ENCODE measurements at places on chromosomes 3 and 15.

DNA sequence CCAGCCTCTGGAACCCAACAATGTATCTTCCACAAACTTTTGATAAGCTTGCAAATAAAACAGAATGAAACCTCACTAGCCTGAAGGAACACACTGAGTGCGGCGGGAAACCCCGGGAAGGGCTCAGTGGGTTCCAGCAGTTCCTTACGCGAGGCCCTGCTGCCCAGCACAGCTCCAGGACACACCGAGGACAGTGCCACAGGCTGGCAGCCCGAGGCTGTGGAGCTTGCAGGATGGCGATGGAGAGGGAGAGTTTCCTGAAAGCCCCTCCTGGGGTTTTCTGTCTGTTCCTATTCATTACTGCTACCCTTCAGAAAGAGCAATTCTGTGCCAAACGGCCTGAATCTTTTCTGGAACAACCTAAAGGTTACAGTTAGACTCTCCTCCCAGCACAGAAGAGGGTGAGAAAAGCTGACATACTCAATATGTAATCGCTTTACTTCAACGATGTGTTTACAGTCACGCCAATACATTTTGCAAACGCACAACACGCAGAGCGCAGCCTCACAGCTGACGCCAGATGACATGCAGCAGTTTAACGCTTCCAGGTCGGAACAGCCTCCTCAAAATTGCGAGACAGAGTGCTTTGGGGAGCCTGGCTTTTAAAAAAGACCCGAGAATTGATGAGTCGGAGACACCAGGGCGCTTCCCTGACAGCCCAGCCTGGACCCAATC is 57.1 kb upstream of the RPL32 start:
- DNase-seq = no peak

DNA sequence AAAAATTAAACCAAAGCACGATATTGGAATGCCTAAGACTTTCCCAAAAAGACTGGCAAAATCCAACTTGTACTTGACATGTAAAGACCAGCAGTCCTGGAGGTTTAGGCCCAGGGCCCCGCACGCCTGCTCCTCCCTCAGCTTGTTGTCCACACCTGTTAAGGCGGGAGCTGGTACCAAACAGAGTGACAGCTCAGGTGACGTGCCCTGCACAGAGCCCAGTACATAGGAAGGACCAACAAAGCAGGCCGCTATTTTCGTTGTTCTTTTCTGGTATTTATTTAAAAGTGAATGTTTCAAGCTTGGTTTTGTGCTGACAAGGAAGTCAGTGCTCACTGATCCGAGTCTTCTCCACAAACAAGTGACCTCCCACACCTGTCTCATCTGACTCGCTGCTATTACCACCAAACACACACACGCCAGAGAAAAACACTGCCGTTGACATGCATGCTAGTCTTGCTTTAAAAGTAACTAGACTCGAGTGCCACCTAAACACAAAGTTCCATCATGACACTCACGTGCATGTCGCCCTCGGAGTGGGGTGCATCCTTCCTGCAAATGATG is 50.2 kb downstream of the HERC2 start:
- no peak for DNase-seq

DNA sequence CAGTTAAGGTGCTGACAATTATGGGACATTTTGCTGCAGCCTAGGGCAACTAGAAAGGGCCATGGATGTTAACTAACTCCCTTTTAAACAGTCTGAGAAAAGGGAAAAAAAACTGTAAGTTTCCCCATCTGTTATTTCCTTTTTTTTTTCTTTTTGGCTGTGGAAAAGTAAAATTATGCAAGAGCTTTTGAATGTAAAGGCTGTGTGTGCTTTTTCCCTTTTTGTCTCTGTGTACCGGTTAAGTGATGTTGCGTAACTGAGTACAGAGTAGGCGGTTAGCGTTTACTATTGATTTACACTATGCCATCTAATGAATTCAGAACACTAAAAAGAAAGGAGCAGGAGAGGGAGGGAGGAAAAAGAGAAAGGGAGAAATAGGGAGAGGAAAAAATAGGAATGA is 403.6 kb downstream of the TIGIT start:
- DNase-seq = no peak

GRCh38 chr3:128052595-128053351 is 536 bp downstream of the SEC61A1 start:
- no peak for DNase-seq

GRCh38 chr3:125121246-125122010 is 65.6 kb upstream of the HEG1 start:
- no peak for DNase-seq

DNA sequence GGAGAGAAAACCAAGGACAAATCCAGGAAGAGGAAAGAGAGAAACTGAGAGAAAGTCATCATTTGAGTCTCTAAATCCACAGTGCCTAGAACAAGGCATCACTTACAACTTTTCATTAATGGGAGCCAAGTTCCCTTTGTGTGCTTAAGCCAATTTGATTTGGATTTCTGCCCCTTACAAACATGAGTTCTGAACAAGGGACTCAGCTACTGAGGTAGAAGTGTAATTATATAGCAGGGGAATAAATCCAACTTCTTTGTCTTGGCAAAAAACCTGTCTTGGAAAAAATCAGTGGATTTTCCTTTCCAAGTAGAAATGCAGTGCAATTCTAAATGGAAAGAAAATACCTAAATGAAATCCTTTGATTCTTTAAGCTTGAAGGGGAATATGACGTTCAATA is 307.2 kb upstream of the CNTN3 start:
- no peak for DNase-seq

- DNase-seq = peak; percentile 77
Observed at GRCh38 chr15:70375006-70375431, 277.3 kb upstream of the TLE3 start.

DNA sequence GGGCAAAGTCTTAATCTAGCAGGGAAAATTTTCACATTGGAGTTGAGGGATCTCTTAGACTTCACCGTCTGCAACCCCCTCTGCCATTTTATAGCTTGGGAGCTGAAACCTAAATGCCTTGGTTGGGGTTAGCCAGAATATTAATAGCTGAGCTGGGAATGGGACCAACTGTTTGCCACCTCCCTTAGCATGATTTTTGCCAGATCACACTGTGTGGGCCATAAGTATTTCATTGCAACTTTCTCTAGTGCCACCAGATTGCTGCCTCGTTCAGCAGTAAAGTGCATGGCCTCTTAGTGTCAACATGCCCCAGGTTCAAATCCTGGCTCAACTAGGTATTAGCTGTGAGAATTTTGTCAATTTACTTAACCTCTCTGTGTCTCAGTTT is 55.9 kb upstream of the ABHD17C start:
- no peak for DNase-seq

- no peak for DNase-seq
Observed at GRCh38 chr3:61371123-61371522, 119.9 kb upstream of the FHIT start.

GRCh38 chr3:108036984-108037741 is 53.7 kb downstream of the CD47 start:
- DNase-seq = no peak

- DNase-seq = no peak
Observed at GRCh38 chr3:187520027-187520945, 149.9 kb downstream of the SST start.

DNA sequence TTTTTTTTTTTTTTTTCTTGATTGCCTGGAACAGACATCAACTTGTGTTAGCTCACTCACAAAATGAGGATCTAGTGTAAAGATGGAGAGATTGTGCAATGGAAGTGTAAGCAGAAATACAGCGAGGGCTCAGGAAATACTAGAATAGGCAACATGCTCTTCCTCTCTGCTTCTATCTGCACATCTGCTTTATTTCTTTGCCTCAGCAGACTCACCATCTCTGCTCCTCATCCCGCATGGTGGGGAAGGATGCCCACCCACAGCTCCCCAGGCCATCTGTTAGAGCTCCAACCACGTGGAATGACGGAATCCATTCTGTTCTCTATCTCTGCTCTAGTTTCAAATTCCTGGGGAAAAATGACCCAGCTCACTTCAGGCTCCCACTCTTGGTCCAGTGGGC is 128.0 kb upstream of the ADAMTS9 start:
- no peak for DNase-seq

- DNase-seq = no peak
Observed at GRCh38 chr3:134449951-134450350, 35.8 kb downstream of the ANAPC13 start.

DNA sequence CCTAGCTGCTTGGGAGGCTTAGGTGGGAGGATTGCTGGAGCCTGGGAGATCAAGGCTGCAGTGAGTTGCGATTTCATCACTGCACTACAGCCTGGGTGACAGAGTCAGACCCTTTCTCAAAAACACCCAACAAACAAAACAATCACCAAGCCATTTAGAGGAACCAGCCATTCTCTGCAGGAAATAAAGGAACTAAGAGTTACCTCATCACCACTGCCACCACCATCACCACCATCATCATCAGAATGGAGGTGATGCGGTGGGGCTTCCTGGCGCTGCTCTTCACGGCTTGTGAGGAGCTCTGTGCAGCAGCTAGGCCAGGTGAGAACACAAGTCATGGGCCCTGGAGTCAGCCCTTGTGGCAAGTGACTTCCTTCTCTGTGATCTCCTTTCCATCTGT is 37.7 kb upstream of the KLHL25 start:
- no peak for DNase-seq

DNA sequence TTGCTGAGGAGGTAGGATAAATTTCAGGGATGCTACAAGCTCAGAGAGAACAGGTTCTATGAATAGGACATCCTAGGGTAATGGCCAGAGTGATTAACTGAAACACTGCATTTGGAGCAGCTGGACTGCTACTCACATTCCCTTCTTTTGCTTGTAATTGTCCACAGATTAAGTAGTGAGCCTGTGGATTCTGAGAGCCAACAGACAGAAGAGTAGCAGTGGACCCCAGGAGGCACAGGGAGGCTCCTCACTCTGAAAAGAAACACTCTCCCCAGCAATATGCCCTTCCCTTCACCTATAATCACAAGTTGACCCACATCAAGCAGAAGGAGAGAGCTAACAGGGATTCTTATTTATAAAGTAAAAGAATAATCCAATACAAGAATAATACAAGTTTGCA is 10.6 kb upstream of the RFX7 start:
- no peak for DNase-seq

DNA sequence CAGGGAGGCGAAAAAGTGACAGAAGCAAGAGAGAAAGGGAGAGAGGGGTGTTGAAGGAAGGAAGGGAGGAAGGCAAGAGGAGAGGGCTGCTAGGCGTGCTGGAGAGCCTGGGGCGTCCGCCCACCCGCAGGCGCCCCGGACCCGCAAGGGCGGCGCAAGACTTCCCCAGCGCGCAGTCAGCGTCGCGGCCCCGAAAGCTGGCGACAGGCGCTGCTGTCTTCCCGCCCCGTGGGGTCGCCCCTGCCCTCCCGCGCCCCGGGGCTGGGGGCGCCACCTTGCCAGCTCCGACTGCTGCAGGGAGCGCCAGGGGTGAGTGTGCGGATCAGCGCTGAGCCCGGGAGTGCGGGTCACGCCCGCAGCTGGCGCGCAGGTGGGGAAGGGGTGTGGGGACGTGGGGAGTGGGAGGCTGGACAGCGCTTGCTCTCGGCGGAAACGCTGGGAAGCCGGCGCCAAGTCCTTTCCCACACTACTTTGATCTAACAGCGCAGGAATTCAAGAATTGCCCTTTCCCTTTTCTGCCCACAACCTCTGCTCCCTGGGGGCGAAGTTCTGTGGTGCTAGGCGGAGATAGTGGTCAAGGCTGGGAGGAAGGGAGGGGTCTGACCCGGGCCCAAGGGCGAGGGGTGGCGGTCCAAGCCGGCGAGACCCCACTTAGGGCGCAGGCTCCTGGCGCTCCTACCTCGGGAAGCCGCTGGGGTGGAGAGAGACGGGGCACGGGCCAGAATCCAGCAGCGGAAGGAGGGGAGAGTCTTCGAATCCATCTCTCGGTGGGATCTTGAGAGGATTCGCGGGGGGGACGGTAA is 266.1 kb downstream of the CGGBP1 start:
- no peak for DNase-seq

DNA sequence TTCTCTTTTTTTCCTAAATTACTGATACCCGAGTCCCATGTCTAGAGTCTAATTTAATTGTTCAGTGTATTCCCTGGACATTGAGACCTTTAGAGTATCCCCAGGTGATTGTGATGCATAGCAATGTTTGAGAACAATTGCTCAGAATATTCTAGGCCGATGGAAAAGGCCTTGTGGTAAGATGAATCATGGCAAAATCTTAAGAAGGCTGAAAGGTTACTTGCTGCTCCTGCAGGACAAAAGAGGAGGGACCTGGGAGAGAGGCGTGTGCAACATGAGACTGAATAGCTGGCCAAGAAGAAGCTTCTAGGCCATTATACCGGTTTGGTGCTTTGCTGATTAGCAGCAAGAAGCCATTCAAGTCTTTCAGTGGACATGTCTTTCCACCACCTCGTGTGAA is 256.6 kb downstream of the ROBO2 start:
- DNase-seq = no peak

DNA sequence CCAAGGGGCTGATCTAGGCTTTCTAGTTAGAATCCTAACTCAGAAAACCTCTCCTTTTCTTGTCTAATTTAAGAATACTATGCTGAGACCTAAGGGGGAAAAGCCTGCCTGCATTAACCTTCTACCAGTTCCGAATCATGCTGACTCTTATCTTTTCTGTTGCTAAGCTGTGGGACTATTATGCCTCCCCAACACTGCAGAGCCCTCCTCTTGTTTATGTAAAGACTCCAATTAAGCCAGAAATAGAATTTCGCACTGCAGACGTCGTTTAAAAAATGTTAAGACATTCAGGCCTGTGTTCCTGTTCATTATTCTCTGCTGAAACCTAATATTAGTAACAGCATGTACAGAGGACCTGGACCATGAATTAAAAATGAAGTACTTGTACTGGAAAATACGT is 310.6 kb upstream of the ATP11B start:
- peak; percentile 38 for DNase-seq

DNA sequence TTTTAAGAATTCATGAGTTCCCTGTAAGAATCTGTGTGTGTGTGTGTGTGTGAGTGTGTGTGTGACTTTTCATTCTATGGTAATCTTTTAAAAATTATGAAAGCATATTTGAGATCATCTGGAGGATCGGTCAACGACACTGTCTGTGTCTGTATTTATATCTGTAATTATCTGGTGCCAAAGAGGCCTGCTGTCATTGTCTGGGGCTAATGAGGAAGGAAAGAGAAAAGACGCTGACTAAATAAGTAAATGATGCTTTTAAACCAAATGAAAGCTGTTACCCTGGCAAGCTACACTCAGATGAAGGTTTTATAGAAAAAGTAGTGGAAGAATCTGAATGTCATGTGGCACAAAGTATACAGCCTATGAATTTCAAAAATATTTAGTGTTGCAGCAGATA is 439.8 kb downstream of the RBMS3 start:
- no peak for DNase-seq

- no peak for DNase-seq
Observed at GRCh38 chr3:22475665-22476240, 724.7 kb upstream of the ZNF385D start.

DNA sequence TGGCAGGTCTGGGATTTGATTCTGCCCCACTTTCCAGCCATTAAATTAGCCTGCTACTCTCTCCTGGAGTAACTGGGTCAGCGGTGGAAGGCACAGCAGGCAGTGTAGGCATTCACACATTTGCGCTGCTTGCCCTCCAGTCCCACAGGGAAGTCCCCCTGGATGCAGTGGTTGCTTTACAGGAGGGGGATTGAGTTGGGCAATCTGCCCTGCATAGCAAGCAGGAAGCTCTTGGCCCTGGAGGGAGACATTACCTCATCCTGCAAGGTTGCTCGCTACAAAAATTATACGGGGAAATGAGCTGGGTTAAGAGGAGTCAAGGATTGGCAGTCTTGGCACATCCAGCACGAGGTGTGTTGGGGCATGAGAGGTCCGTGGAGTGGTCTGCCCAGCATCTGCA is 14.8 kb downstream of the MCM2 start:
- DNase-seq = no peak

All from NCI-H1417 treated with DMSO at 0.1 percent for 48 hours (cell line).